ENCODE measurements at places on chromosomes 2 and 18. TPM values are rescaled to one million over a fixed set of nuclear protein-coding genes. Genes with fewer than 3 reads are reported as not detected.

ZNF407 gene
- total RNA-seq: 12.9 TPM

XDH gene
- not detected for total RNA-seq

ESPNL gene
- total RNA-seq: 0.05 TPM

ANKRD30BL gene
- not detected for total RNA-seq

SCYGR4 gene
- not detected for total RNA-seq

TMEM18 gene
- total RNA-seq: 25.6 TPM

GREB1 gene
- total RNA-seq: 0.91 TPM

TWIST2 gene
- total RNA-seq: not detected

CPO gene
- not detected for total RNA-seq

ECEL1 gene
- 0.21 TPM for total RNA-seq

OXER1 gene
- not detected for total RNA-seq

HRH4 gene
- total RNA-seq: not detected

SMAD2 gene
- total RNA-seq: 156 TPM

TP53I3 gene
- total RNA-seq: 3.6 TPM

SLC14A1 gene
- 6.8 TPM for total RNA-seq

ZNF804A gene
- total RNA-seq: not detected
